A549 (cell line): ENCODE measurements at places on chromosomes 3 and 15.

DNA sequence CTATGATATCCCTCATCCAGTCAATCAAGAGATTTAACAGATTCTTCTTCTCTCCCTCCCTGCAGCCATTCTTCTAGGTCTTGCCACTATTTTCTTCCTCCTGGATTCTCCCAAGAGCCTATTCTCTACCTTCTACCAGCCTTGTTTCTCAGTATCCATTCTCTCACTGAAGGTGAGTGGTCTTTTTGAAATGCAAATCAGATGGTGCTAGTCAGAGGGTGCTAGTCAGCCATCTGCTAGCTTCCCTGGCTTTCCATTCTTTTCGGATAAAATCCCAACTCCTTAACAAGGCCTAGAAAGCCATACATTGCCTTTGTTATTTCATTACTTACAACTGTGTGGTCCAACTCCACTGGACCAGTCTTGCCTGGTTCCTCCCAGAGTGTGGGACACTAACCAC, 734.3 kb upstream of the CFAP20DC start:
- DNase-seq = no peak

- no peak for DNase-seq
These were observed 26.2 kb downstream of the RBP2 start for GRCh38 chr3:139450159-139450558.

GRCh38 chr15:34304613-34305012, 33.0 kb downstream of the SLC12A6 start:
- DNase-seq = no peak

DNA sequence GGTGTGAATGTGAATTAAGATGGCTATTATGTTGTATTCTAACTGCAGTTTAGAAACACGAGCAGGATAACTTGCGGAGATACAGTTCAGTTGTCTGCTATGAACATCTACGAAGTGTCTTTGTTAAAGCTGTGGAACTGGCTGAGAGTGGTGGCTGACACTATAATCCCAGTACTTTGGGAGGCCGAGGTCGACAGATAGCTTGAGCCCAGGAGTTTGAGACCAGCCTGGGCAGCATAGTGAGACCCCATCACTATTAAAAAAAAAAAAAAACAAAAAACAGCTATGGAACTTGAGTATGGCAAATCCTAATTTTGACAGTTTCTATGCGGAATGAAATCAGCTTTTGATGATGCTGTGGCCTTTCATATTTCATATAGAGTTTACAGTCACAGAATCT, 1.7 kb downstream of the EAF1 start:
- DNase-seq = no peak

- DNase-seq = no peak
These were observed 392.2 kb downstream of the DIPK2A start for GRCh38 chr3:144363856-144364255.
